ENCODE measurements at places on chromosomes 12 and 14.

DNA sequence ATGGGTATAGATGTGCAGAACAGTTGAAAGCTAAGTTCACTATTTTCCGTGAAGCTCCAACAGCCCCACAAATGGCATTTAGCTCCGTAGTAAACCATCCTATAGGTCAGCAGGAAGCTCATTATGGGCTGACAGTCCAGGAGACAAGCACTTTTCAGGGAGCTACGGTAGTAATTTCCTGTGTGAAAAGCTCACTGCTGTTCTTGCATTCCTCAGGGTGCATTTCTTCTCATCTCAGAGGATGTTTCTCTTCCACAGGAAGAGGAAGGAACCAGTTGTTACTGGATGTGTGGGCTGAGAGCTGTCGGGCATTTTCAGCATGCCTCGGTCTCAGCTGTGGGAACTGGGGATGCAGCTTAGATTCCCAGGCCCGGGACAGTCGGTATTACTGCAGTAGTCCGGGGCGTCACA, 72.8 kb downstream of the GALNT4 start:
- DNase-seq, result no peak

- DNase-seq, result no peak
Observed at GRCh38 chr12:13176256-13176655, 20.3 kb upstream of the EMP1 start.

GRCh38 chr12:11758087-11758486, 108.6 kb downstream of the ETV6 start:
- DNase-seq, result no peak

DNA sequence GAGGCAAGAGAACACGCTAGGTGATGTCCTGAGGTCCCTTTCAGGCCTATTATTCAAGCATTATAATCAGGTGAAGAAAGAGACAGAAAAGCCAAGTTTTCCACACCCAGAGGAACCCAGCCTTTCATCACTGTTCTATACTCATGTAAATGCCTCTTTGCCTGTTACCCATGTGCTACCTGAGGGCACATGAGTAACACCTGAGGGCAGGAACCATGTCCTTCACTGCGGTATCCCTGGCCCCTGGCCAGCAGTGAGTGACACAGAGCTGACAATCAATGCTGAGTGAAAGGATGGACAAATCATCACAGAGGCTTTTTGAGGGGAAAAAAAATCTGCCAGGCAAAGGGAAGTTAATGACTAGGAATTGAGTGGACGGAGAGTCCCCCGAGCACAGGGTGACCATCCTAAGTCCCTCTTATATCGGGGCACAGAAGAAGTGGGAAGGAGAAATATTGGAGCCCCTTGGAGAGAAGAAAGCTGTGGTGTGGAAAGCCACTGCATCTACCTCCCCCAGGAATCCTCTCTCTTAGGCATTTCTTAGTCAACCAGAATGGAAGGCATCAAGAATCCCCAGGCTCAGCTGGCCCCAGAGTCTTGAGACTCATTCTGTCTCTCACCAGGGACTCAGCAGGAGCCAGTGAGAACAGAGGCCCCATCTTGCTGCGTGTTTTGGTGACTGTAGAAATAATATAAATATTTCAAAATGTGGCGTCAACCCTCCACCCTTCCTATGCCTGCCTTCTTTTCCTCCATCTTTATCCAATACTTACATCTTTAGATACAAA, 212.9 kb downstream of the DPF3 start:
- no peak for DNase-seq

- DNase-seq, result no peak
Observed at GRCh38 chr12:131121705-131122405, 168.1 kb downstream of the ADGRD1 start.

- DNase-seq, result no peak
Observed at GRCh38 chr14:85508863-85509262, 21.1 kb upstream of the FLRT2 start.

Measured in activated T-helper 1 cell treated with Interleukin-2 at 50 U/mL for 16 hours (primary cell).